LHCN-M2 (cell line): ENCODE measurements at places on chromosomes 5 and 9. TPM values are rescaled to one million over a fixed set of nuclear protein-coding genes. Genes with fewer than 3 reads are reported as not detected.
A peak's percentile ranks its signal among the peaks of the same experiment; 100 is the strongest.

HTR1A gene
- total RNA-seq, result not detected in 2 replicates

DNA sequence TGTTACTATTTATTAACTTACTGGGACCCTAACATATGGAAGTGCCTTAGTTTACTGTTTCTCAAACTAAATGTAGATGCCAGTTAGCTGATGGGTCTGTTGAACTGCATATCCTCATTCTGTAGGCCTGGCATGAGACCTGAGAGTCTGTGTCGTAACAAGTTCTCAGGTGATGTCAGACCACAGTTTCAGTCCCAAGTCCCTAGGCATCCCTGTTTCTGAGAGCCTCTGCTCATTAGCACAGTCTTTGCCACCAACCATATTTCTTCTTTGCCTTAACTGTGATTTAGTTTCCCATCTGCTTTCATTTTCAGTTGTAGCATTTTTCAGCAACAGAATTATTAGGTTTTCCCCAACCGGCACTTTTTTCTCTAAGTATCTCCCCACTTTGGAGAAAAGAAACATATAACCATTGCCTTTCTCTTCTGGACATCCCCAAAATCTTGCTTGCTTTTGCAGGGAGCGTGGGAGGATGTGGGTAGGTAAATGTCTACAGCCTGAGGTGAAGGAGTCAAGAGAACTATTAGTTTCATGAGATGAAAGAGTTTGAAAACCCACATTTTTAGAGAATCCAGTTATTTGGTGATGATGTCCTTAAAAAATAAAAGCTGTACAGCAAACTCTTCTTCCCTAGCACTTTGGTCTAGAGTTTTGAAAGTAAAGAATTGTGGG is 74.6 kb downstream of the NUDT12 start:
- no peak for DNase-seq

DNA sequence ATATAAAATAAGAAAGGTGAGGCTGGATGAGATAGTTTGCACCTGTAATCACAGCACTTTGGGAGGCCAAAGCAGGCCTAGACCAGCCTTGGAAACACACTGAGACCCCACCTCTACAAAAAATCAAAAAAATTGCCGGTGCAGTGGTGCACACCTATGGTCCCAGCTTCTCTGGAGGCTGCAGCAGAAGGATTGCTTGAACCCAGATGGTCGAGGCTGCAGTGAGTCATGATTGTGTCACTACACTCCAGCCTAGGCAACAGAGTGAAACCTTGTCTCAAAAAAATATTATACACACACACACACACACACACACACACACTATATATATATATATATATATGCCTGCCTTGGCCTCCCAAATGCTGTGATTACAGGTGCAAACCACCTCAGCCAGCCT is 1.3 kb downstream of the SLC35D2 start:
- peak; percentile 9 for DNase-seq

DNA sequence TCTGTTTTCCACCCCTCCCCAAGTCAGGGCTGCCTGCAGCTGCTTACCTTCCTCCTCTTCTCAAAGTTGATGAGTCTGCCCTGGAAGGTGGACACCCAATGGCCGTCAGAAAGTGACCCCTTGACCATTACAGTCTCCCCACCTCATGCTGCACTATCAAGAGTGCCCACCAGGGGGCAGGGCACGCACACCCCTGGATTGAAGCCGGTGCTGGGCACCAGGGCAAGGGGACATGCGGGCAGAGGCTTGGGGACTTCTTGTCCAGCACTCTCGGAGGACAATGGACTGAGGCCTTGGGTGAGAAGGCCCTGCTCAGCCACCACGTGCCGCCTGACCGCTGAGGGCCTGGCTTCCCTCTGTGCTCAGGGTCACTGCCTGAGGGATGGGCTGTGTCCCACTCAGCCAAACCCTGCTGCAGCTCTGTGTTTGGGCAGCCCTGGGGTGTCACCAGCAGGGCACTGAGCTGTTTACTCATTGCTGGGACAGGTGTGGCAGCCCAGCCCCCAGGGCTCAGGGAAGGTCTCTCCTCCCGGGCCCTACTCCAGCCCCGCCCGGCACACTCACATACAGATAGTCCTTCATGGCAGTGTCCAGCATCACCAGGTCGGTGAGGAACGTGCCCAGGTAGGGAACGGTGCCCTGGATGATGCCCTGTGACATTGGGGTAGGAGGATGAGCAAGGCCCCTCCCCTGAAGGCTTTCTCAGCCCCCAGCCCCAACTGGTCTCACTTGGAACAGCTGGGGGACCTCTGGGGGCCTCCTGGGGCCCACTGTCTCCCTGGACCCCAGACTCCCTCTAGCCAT is 17.7 kb downstream of the RALGDS start:
- DNase-seq, result peak; percentile 38

GRCh38 chr9:106921341-106921899 is 58.5 kb downstream of the ZNF462 start:
- peak; percentile 19 for DNase-seq

DNA sequence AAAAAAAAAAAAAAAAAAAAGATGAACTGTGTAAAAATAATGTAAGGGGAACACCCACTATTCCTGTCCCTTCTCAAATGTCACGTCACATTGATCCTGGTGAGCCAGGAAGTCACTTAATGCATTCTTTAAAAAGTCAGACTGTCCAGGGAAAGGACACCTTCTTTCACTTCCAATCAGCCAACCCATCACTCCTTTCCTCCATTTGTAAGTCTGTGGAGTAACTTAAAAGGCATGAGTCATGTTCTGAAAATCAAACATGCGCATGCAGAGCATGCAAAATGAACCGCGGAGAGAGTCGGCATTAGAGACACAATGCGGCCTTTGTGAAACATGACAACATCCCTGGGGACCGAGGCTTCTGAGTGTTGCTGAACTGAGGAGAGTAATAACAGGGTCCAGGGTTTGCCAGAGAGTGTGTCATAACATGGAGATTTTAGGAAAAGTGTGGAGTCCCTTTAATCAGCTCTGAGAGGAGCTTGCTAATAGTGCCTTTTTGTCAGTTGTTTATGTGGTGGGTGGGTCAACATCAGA is 77.6 kb upstream of the SEMA6A start:
- DNase-seq, result peak; percentile 37
